ENCODE measurements at places on chromosomes 6 and 20. TPM values are rescaled to one million over a fixed set of nuclear protein-coding genes. Genes with fewer than 3 reads are reported as not detected.

DNA sequence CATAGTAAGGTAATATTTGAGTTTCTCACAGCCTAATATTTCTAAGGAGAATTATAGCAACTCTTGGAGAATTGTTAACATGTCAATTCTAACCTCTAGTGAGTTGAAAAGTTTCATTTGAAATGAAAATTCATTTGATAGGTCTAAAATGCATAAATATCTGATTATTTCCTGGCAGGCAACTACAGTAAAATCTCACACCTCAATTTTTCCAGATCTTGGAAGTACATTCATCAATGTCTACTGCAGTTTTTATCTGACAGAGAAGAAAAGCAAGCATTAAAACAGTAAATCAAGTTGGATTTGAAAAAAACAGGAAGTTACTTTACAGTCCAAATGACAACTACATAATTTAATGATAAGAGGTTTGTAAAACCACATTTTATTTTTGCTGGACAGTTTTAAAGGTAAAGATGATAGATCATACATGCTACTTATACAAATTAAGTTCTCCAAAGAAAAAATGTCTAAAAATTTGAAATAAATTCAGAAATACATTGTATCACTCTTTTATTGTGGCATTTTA, 631.3 kb downstream of the EYS start:
- no peaks in the 10 kb centered on the region for H3K4me1 ChIP-seq
- H3K27ac ChIP-seq, result no peak overlapping the region
- H3K36me3 ChIP-seq, result no peaks in the 10 kb centered on the region
- no peak overlapping the region for H3K4me3 ChIP-seq

DNA sequence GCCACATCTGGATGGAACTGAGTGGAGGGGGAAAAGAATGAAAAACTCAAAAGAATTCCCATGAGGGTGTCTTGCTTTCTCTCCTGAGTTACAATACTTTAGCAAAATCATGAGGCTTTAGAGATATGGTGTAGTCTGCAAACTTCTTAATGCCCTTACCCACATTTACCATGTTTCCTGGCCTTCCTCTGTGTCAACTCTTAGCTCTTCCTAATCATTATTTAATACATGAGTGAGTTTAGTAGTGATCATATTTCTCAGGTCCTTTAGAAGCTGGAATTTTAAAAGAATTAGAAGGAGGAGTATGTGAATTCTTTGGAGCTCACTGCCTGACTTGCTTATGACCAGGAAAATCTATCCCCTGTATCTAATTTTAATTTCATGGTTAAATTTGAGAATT, 39.0 kb downstream of the STX11 start:
- H3K27ac ChIP-seq, result no peak overlapping the region
- H3K4me3 ChIP-seq, result no peak overlapping the region
- H3K4me1 ChIP-seq, result peaks cover 4% of the 10 kb centered on the region
- no peaks in the 10 kb centered on the region for H3K27me3 ChIP-seq
- peaks cover 29% of the 10 kb centered on the region for H3K36me3 ChIP-seq

DNA sequence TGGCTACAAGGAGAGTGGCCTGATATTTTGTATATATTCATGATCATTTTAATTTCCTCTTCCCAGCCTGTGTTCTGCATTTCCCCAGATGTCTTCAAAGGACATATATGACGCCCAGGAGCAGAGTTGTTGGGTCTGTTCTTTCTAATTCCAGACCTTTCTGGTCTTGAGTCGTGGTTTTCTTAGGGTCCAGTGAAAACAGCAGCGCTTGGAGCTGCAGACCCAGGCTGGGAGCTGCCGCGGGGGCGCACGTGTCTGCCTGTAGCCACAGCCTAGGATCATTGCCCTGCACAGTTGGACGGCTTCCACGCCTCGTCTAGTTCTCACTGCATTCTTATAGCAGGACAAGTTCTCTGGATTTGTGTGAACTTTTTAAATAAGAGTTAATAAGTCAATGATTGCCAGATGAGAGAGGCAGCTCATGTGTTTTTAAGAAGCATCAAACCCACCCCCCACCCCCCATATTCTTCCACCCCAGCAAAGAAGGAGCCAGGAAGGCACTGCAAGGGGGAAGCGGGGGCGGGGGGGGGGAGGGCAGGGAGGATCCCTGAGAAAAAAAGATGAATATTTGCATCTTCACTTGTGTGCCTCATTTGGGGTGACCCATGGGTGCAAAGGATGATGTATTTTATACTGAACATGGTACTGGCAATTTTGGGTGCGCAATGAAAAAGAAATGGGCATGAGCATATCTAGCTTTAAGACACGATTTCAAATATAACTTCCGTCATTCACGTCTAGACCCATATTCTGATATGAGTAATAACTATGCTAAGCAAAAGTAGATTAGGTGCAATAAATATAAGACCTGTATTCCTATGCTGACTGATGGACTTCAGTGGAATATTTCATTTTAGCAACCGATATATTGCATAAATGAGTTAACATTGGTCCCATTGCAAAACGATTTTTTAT, 160.0 kb downstream of the TBXT start:
- peaks cover 49% of the 10 kb centered on the region for H3K27me3 ChIP-seq
- no peak for DNase-seq
- H3K4me1 ChIP-seq, result no peaks in the 10 kb centered on the region
- no peak overlapping the region for H3K4me3 ChIP-seq
- no peaks in the 10 kb centered on the region for H3K36me3 ChIP-seq
- H3K27ac ChIP-seq, result no peak overlapping the region

Gene CCN6
- 0.32 TPM for total RNA-seq

GRCh38 chr6:44224965-44225305, 1.5 kb downstream of the SLC29A1 start:
- H3K4me3 ChIP-seq, result peak overlapping the region; percentile 83
- peaks cover 37% of the 10 kb centered on the region for H3K4me1 ChIP-seq
- no peak overlapping the region for H3K27ac ChIP-seq
- no peak for DNase-seq

DNA sequence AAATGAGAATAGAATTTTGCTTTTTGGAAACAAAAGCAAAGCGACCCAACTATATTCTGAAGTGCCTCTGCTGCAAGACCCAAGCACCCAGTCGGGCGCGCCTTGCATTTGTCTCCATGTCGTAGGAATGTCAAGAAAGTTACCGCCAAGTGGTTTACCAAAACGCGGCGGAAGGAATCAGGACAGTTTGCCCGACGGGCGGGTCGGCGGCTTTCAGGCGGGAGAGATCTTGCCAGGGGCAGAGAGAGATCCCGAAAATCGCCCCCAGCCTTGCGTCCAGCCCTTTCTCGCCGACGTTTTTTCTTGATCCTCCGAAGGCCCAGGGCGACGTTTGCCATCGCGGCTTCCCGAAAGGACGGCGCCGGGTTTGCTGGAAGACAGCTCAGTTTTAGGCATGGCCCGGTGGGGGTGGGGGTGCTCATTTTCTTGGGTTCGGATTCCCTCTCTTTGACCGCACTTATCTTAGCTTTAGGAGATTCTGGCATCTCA, 4.0 kb upstream of the LIN28B start:
- no peak overlapping the region for H3K27ac ChIP-seq
- no peak overlapping the region for H3K4me3 ChIP-seq
- peaks cover 12% of the 10 kb centered on the region for H3K4me1 ChIP-seq
- peaks cover 62% of the 10 kb centered on the region for H3K27me3 ChIP-seq

DNA sequence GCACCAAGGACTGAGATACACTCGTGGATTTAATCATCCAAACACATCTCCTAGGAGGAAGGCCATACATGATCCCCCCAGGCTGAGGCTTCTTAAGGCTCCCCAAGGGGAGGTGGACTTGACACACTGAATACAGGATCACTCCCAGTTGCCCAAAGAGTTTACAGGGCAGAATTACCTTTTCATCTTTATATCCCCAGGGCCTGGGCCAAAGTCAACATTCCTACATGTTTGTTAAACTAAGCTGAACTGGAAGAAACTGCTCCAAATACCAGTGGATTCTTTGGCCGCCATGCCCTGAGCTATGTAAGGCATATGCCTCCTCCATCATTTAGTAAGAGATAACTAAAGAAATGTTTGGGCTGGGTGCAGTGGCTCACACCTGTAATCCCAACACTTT, 22.2 kb upstream of the SERPINB1 start:
- no peak for DNase-seq
- H3K27ac ChIP-seq, result peak overlapping the region; percentile 99
- peaks cover 11% of the 10 kb centered on the region for H3K36me3 ChIP-seq
- peaks cover 81% of the 10 kb centered on the region for H3K4me1 ChIP-seq
- no peaks in the 10 kb centered on the region for H3K27me3 ChIP-seq
- H3K4me3 ChIP-seq, result no peak overlapping the region

DNA sequence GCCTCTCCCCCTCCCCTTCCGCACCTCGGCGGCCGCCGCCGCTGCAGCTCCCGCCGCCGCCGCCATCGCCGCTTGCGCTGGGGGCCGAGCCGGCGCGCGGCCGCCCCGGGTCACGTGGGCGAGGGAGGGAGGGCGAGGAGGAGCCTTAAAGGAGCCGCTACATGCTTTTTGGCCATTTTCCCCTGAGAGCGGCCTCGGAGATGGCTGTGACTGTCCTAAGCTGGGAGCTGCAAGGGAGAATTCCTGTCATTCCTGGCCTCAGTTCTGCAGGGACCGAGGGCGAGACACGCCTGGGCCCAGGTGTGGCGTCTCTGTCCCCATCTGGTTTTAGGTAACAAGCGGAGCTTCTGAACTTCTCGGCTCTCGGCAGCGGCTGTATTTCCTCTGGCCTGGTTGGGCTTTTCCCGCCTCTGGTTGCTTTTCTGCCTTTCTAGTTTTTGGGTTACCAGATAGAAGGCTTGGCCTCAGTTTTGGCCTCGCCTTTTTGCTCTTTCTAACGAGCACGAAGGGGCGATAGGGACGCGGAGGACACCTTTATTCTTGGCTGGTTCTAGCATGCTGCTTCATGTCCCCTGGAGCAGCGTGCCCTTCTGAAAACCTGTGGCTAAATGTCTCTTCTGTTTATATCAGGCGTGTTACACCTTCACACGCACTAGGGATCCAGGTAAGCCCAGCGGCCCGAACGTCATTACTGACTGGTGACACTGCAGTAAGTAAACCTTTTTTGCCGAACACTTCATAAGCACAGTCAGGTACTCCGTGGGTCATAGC, at the start of gene EHMT2:
TSS of gene EHMT2 (minus strand) at position 87 of the 771 bp plus-strand sequence. CDS start at position 66, 21 bp downstream.
- peak; percentile 94 for DNase-seq
- H3K27ac ChIP-seq, result peak within 1 kb of the TSS; percentile 92
- peaks cover 14% of the 10 kb centered on the region for H3K36me3 ChIP-seq
- no peaks in the 10 kb centered on the region for H3K27me3 ChIP-seq

DNA sequence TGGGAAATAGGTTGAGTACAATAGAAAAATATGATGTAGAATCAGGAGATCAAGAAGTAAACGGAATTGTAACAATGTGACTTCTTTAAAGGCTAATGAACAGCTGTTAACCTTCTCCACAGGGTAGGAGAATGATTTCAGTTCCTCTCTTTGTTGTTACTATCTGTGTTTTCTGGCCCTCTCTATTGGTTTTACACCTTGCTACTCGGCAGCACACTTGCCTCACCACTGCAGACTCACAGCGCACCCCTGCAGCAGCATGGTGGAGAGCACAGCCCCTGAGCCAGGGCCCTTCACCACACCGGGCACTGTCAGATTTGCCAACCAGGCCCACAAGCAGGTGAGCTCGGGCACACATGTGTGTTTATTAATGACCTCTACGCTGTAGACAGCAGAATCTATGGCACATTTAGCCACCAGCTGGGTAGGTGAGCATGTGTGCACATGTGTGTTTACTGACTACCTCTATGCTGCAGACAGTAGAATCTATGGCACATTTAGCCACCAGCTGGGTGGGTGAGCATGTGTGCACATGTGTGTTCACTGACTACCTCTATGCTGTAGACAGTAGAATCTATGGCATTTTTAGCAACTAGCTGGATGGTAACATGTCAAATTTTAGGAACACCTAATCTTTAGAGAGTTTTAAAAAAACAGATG, 16.8 kb downstream of the SFT2D1 start:
- H3K36me3 ChIP-seq, result peaks cover 34% of the 10 kb centered on the region
- no peaks in the 10 kb centered on the region for H3K27me3 ChIP-seq
- no peaks in the 10 kb centered on the region for H3K4me1 ChIP-seq
- no peak overlapping the region for H3K27ac ChIP-seq

GRCh38 chr20:23027721-23028120, 7.4 kb upstream of the SSTR4 start:
- DNase-seq, result no peak
- H3K4me3 ChIP-seq, result no peak overlapping the region
- H3K27ac ChIP-seq, result no peak overlapping the region
- H3K36me3 ChIP-seq, result no peaks in the 10 kb centered on the region
- no peaks in the 10 kb centered on the region for H3K27me3 ChIP-seq
- no peaks in the 10 kb centered on the region for H3K4me1 ChIP-seq

DNA sequence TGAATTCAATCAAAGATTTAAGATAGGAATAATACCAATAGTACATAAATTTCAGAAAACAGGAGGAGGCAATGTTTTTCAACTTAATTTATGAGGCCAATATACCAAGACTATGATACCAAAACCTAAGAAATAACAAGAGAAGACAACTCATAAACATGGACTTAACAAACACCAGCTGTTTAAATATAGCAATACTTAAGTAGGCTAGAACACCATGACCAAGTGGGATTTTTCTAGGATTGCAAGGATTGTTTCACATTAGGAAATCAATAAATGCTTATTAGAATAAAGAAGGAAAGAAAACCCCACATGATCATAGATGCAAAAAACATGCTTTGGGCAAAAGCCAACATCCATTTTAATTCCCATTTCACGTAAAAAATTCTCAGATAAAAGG, 355.1 kb downstream of the EPM2A start:
- H3K4me3 ChIP-seq, result no peak overlapping the region
- H3K27ac ChIP-seq, result no peak overlapping the region
- no peak for DNase-seq
- no peaks in the 10 kb centered on the region for H3K36me3 ChIP-seq

DNA sequence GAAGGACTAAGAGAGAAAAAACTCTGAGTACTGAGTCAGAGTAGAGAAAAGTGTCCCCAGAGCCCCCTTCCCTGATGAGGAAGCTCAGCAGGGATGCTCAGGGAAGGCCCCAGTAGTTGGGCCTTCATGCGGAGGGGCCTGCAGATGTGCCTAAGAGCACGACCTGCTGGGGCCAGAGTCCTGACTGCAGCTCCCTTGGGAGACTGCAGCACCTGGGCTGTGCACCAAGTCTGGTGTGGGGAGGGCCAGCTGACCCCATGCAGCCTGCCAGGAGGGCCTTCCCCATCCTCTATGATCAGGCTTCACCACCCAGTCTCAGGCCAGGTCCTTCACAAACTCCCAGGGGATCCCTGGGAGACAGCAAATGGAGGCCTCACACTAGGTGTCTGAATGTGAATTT, 130.4 kb downstream of the FNDC1 start:
- no peak overlapping the region for H3K4me3 ChIP-seq
- peaks cover 22% of the 10 kb centered on the region for H3K27me3 ChIP-seq
- no peaks in the 10 kb centered on the region for H3K36me3 ChIP-seq
- no peak overlapping the region for H3K27ac ChIP-seq

- peak overlapping the region; percentile 7 for H3K27ac ChIP-seq
- no peaks in the 10 kb centered on the region for H3K27me3 ChIP-seq
- no peak overlapping the region for H3K4me3 ChIP-seq
Observed at GRCh38 chr20:35511814-35512420, 17.5 kb downstream of the C20orf173 start.

- DNase-seq, result no peak
- no peak overlapping the region for H3K27ac ChIP-seq
- H3K4me1 ChIP-seq, result no peaks in the 10 kb centered on the region
- H3K27me3 ChIP-seq, result no peaks in the 10 kb centered on the region
- H3K36me3 ChIP-seq, result no peaks in the 10 kb centered on the region
Observed at GRCh38 chr6:145274083-145274482, 461.2 kb downstream of the EPM2A start.
